ENCODE measurements at places on chromosomes 2 and 18.

DNA sequence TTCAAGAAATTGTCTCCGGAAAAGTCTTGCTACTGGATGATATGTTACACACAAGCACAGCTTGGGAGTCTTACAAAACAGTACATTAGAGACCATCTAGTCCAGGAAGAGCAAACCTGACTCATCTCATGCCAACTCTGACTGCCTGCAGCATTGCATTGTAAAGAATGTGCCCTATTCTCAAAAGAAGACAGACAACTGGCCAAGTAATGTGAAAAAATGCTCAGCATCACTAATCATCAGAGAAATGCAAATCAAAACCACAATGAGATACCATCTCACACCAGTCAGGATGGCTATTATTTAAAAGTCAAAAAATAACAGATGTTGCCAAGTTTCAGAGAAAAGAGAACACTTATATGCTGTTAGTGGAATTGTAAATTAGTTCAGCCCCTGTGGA lies 42.7 kb upstream of the GORASP2 start:
- DNase-seq, result no peak

GRCh38 chr2:241036397-241036963 lies 38.1 kb downstream of the SNED1 start:
- DNase-seq, result peak; percentile 46

DNA sequence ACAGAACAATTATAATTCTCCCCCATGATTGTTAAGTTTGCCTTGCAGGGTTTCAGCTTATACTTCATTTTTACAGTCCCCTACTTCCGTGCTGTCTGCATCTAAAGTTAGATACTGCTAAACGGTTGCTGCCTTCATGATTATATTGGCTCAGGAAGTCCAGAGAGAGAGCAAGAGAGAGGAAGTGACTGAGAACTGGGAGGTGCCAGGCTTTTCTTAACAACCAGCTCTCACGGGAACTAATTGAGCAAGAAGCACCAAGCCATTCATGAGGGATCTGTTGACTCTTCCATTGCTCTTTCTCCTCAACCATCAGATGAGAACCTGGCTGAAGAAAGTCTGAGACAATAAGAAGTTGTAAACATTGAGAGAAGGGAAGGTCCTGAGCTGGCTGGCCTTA lies 125.5 kb upstream of the SIX2 start:
- no peak for DNase-seq

- DNase-seq, result no peak
These were observed 47.9 kb downstream of the L3MBTL4 start for GRCh38 chr18:6366776-6367175.

DNA sequence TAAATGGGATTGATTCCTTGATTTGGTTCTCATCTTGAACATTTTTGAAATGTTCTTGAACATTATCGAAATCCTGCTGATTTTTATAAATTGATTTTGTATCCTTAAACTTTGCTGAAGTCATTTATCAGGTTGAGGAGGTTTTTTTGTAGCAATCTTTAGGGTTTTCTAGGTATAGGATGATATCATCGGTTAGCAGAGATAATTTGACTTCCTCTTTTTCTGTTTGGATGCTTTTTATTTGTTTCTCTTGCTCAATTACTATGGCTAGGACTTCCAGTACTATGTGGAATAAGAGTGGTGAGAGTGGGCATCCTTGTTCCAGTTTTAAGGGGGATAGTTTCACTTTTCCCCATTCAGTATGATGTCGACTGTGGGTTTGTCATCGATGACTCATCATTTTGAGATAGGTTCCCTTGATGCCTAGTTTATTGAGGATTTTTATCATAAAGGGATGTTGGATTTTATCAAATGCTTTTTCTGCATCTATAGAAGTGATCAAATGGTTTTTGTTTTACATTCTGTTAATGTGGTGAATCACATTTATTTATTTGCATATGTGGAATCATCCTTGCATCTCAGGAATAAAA lies 201.5 kb upstream of the ZSWIM2 start:
- DNase-seq, result no peak

- no peak for DNase-seq
These were observed 1135.1 kb upstream of the CRIM1 start for GRCh38 chr2:35220461-35220860.

GRCh38 chr2:16650287-16651249 lies 15.1 kb downstream of the CYRIA start:
- DNase-seq, result no peak

DNA sequence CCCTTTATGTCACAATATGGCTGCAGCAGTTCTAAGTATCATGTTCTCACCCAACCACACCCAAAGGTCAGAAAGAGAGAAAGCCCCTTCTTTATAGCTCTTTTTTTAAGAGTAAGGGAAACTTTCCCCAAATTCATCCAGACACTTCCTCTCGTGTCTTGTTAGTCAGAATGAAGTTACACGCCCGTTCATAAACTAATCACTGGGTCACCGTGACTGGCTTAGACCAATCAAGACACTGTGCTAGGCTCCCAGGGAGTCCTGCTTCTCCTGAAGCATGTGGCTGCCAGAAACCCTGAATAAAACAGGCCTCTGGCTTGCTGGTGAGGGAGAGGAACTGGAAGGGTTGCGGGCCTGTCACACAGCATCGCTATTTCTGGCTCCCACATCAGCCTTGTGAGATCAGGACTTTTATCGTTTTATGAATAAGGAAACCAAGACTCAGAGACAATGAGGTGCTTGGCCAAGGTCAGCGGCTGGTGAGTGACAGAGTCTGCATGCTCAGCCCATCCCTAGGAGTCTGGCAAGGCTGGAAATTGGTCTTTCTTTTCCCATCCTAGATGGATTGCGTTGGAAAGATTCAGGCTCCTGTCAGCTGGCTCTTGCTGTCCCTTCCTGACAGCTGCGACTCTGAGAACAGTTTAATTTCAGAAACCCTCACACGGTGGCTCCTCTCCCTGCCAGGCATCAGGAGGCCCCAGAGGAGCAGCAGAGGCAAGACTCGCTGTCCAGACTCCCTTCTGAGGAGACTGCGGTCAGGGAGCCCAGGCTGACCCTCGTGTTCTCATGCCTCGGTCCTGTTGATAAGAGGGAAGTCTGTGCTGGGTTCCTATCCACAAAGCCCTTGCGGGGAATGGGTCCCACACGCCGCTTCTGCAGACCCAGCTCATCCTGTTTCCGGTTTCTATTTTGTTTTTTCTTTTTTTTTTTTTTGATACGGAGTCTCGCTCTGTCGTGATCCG lies 104.5 kb upstream of the TAF1B start:
- no peak for DNase-seq
